ENCODE measurements at places on chromosomes 6 and 20.
A peak's percentile ranks its signal among the peaks of the same experiment; 100 is the strongest.

DNA sequence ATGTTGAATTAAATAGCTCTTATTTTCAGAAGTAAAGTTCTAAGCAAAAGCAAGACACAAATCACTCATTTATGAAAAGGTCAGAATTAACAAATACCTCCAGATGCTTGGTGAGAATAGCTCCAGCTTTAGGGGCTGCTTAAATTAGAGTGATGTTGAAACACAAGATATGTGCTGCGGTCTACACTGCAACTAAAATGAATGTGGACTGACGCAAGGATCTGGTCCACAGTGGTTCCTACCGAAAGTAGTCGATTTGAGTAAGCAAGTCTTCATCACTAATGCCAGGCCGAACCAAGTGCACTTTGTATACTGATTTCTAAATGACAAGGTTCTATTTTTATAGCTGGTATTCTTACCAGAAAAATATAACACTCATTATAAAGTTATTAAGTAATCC is 96.3 kb downstream of the PRDM1 start:
- DNase-seq, result no peak

- DNase-seq, result no peak
These were observed 508.9 kb upstream of the ADGRB3 start for GRCh38 chr6:68126089-68126749.

GRCh38 chr6:150076196-150076893 is 7.4 kb upstream of the ULBP3 start:
- no peak for DNase-seq

GRCh38 chr20:35988910-35989463 is 20.6 kb downstream of the CNBD2 start:
- DNase-seq, result no peak

GRCh38 chr6:33787346-33787953 is 1.5 kb downstream of the LEMD2 start:
- no peak for DNase-seq

GRCh38 chr20:62665826-62666735 is 23.8 kb downstream of the SLCO4A1 start:
- no peak for DNase-seq

GRCh38 chr6:134703206-134703605 is 246.7 kb downstream of the ALDH8A1 start:
- DNase-seq, result no peak

DNA sequence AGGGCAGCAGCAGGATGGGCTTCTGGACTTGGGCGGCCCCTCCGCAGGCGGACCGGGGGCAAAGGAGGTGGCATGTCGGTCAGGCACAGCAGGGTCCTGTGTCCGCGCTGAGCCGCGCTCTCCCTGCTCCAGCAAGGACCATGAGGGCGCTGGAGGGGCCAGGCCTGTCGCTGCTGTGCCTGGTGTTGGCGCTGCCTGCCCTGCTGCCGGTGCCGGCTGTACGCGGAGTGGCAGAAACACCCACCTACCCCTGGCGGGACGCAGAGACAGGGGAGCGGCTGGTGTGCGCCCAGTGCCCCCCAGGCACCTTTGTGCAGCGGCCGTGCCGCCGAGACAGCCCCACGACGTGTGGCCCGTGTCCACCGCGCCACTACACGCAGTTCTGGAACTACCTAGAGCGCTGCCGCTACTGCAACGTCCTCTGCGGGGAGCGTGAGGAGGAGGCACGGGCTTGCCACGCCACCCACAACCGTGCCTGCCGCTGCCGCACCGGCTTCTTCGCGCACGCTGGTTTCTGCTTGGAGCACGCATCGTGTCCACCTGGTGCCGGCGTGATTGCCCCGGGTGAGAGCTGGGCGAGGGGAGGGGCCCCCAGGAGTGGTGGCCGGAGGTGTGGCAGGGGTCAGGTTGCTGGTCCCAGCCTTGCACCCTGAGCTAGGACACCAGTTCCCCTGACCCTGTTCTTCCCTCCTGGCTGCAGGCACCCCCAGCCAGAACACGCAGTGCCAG is at the start of gene TNFRSF6B:
TNFRSF6B (plus strand) TSS at position 25 of the 729 bp plus-strand sequence; CDS start at position 141, 116 bp downstream.
- DNase-seq, result no peak

- DNase-seq, result no peak
These were observed 19.8 kb upstream of the ENPP1 start for GRCh38 chr6:131787766-131788712.

DNA sequence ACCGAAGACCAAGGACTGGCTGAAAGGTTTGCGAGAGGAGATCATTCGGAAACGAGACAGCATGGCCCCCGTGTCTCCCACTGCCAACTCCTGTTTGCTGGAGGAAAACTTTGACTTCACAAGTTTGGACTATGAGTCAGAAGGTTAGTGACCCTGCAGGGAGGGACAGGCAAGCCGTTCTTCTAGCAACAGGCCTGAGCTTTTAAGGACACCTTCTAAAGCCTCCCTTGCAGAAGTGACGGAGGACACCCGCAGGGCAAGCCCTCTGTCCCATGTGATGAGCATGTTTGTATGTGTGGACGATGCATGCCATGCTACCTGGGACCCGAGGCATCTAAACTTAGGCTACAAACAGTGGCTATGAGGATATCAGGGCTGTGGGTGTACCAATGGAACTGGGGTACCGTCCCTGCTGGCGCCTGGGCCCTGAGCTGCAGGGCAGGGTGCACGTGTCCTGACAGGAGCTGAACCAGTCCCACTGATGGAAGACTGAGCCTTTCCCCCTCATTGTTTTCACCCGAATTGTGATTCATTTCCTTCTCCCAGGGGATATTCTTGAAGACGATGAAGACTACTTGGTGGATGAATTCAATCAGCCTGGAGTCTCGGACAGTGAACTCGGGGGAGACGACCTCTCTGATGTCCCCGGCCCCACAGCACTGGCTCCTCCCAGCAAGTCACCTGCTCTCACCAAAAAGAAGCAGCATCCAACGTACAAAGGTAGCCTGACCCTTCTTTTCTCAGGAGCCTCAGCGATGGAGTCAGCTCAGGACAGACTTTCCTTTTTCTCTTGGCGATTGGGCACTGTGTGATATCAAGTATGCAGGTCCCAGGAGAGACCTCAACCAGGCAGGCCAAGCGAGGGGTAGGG is 84.4 kb downstream of the SERAC1 start:
- DNase-seq, result no peak

DNA sequence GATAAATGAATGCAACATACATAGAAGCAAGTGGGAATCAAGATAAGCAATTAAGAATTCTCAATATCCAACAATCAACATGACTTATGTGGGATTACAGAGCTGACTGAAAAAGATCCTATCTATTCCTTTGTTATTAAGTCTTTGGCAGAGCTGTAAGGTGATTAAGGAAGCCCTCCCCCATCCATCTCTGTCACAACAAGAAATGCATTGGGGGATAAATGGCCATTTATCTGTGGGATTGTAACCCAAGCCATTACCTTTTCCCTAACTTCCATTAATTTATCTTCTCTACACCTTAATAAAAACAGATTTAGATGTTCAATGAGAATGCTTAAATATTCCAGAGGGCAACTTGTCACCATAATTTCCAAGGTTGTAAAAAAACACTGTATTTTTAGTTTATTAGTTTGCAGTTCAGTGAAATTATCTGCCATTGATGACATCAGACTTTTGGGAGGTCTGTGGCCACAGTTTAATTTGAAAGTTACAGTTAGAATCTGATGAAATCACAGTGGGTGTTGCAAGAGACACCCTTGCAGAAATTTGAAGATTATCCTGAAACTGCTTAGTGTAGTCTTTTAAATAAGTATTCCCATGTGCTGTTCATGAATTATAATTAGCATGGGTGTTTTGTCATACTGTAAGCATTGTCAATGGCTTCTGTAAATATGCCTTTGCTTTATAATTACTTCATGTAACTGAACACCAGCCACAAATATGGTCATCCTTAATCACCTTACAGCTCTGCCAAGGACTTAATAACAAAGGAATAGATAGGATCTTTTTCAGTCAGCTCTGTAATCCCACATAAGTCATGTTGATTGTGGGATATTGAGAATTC is 49.4 kb upstream of the FYN start:
- peak; percentile 8 for DNase-seq

GRCh38 chr6:22349528-22349927 is 52.7 kb upstream of the PRL start:
- no peak for DNase-seq

- DNase-seq, result no peak
These were observed 63.9 kb downstream of the JARID2 start for GRCh38 chr6:15309611-15310283.

DNA sequence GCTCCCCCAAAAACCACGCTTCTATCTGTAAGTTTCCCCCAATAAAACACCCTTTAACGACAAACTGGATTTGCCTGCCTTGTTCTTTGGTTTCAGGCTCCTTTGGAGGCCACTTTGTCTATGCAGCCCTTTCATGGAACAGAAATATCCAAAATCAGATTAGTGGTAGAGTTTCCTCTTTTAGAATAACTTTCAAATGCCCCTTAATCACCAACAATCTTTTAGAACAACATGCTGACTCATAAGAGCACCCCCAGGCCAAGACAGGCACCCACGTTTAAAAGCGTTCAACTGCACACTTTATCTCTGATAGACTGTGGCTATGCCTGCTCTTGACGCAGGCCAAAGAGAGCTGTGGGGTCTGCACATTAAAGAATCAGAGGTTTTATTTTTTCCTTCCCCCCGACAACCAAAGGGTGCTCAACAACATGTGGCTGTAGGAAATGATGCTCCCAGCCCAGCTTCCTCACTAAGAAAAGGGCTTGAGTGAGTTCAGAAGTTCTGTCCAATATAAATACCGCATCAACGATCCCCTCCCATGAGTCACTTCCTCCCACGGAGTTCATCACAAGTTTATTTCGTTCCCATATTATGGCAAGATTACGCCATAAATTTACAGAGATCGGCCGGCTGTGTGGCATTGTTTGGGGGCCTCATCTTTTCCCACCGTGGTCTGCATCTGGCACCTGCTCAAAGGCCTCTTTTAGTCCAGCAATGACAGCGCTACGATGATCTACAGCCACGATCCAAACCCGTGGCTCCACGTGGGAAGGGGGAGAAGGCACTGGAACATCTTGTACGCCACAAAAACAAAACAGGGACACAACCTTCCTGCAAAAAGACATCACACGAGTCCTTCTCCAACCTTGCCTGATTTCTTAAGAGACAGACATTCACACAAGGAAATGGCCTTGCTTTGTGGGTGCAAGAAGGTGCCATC is 88.8 kb upstream of the NFATC2 start:
- peak; percentile 99 for DNase-seq

DNA sequence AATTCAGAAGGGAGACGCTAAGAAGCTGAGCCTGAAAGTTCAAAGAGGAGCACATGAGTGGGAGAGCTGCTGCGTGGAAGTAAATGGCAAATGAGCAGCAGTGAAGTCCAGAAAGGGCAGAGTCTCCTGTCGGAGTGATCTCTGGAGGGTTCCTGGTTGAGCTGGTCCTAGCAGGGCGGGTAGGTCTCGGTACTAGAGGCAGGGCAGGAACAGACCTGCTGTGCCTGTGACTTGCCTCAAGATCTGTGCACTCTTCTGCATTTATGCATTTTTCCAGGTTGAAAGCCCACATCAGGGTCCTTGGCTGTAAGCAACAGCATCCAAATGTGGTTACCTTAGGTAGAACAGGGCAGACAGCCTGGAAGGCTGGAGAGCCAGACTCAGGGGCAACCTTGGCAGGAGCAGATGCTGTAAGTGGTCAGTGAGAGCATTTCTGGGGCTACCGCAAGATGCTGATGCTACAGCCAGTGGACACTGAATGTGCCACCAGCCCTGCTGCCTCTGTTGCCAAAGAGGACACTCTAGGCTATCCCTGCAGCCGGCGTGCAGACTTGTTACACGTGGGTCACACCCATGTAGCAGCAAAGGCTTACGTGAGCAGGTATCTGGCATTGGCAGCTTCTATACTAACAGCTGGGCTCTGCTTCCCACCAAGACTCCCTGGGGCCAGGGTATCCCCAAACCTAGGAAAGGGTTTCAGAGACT is 8.4 kb downstream of the DUSP22 start:
- DNase-seq, result no peak

DNA sequence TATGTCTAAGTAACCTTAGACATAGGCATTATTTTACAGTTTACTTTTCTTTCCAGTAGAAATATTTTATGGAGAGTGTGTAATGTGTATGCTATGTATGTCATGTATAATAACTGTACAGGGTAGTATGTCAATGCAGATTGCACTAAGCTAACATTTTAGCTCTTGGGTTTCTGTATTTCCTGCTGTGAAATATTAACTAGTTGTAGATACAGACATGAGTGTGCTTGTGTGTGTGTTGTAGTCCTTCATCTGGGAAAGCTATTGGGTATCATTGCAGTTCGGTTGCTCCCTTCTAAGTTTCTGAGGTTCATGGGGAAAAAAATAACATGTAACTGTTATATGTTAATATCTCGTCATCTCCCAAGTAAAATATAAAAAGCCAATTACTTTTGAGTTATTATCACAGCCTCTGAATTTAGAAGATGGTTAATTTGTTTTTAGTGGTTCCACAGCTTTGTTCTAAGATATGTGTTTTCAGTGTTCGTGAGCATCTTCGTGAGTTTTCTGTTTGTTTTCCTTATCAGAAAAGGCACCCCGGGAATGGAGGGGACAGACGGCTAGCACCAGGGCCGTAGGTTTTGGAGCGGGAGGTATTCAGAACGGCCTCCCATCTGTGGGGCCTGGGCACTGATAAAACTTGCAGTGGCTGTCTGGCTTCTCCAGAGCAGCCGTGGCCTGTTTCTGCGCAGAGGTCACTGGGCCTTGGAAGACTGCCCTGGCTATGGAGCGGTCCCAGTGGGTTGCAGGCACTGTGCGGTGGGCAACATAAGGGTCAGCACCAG is 215.0 kb downstream of the ARID1B start:
- DNase-seq, result no peak

Data from astrocyte of the cerebellum (primary cell).